Ammon's horn (tissue), 1 donor: ENCODE measurements at places on chromosomes 2 and 18.

DNA sequence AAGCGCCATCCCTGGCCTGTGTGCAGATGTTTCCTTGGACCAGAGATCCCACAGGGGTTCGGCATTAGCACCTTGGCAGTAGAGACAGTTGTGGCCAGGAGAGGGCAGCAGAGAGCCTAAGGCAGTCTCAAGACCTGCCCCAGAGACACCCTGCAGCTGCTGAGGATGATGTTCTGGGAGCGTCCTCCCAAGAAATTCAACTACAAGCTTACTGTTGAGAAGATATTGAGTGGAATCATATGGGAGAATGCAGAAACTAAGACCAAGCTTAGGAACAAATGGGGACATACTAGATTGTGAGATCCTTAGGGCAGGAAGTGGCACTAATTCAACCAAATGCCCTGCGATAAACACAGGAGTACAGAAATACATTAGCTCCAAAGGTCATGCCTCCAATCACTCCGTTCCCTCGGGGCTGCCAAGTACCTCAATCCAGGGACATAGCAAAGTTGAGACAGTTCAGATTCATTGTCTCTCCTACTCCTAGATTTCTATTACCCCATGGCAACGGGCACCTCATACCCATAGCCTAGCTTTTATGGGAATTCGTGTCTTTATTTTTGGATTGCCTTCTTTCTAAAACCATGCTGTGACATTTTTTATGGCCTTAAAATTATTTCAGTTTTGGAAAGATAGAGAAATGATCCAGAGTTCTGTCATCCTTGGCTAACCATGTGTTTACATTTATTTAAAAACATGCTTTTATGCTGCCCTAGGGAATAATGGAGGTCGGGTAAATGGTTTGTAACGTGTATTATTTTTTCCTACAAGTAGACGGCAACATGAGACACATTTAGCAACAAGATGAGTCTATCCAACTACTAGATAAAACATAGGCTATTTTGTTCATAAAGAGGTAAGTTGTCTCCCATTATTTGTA is 2.2 kb upstream of the ERMN start:
- peak; percentile 94 for DNase-seq

GRCh38 chr2:180734382-180734781 is 246.0 kb upstream of the UBE2E3 start:
- no peak for DNase-seq

GRCh38 chr2:98759827-98760625 is 29.1 kb upstream of the MGAT4A start:
- peak; percentile 52 for DNase-seq

GRCh38 chr18:13292736-13293135 is 74.2 kb downstream of the LDLRAD4 start:
- no peak for DNase-seq

GRCh38 chr2:21256006-21256405 is 132.2 kb downstream of the TDRD15 start:
- DNase-seq = peak; percentile 98

GRCh38 chr18:26764586-26764985 is 100.9 kb downstream of the AQP4 start:
- no peak for DNase-seq

DNA sequence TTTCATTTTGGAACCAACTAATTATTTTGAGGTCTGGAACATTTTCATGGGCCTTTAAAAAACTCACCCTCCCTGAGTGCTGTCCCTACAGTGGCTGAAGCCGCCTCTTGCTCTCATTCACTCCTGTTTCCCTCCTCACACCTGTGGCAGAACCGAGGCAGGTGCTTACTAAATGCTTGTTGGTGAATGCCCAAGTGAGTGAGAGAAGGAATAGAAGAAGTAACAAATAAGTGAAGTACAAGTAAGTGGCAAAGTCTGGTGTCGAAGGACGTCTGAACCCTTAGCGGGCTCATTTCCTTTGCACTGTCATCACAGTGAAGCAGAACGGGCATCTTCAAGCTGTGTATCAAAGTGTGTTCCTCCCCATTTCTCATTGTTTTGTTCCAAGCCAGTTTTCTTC is 135.2 kb downstream of the RHBDD1 start:
- no peak for DNase-seq

DNA sequence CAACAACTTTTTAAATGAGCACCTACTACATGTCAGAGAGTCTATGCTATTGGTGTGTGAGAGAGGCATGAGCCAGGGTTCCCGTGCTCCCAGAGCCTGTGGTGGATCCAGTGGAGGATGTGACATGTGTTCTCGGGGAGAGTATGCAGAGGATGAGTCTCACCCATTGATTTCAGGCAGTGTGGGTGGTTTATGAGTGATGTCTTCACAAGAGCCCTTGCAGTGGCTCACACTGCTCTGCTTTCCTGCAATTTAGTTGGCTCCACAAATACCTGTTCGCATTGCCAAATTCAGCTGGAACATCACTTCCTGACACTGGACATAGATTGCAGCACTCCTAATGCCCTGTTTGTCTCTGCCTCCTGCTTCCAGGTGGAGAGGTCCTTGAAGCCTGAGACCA is 243.6 kb upstream of the CXCR4 start:
- DNase-seq = no peak

DNA sequence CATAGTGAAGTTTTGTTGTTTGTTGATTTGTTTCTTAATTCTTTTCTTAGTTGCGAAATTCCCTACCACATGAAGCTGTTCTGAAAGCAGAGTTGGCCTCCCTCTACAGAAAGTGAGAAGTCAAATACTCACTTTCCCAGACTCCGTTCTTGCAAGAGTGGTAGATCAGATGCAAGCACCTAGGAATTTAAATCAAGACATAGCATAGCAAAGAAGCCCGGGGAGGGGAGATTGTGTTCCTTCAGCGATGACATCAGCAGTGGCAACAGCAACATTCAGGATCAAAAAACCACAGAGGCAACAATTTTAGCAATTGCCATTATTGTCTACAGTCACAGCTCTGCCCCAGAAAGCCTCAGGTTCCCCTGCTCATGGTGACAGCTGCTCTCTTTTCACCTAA is 580.0 kb downstream of the RNF144A start:
- no peak for DNase-seq

- DNase-seq = no peak
Measured at GRCh38 chr2:77807531-77808215, 285.5 kb upstream of the LRRTM4 start.

DNA sequence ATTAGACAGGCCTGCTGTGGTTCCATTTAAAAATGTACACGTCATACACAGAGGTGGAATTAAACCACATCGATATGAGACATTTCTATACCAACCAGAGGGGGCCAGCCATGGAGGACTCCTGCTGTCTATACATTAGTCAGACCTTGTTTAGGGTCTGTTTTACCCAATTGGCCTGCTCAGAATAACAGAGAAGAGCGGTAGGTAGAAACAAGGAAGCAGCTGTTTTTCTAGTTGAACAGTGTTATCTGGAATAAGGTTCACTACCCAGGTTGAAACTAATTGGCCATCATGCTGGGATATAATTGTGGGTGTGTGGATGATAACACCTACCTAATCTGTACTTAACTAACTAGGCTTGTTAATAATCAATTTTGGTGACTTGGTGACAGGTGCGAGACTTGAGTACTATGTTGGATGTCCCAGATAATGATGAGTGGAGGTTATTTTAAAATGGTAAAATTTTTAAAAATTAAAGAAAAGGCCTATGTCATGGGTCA is 47.5 kb downstream of the RHBDD1 start:
- DNase-seq = no peak

DNA sequence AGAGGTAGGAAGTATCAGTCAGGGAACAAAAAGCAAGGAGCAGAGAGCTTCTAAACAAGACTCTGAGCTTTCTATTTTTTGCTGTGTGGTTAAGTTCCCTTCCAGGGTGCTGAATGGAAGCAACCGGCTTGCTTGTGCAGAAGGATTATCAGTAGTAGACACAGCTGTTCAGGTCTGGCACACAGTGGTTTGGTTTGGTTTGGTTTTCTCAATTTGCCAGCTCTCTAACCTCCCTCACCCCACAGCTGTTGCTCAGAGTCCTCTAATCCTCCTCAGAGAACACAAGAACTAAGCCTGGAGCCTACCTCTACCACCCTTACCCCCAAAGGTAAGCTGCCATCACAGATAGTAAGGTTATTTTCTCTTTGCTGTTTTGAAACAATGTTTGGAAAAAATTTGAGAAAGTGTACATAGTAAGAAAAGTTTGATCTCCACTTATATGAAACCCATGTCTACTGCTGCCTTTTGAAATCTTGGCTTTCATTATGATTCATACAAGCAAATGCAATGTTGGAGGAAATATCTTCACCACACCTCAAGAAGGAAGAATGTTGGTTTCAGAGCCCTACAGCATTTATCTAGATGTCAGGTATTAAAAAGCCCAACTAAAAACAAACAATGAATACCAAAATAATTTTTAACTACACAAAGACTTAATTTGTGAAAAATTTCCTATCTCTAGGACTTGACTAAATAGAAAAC is 255.3 kb downstream of the NR4A2 start:
- DNase-seq = no peak

- peak; percentile 83 for DNase-seq
Measured at GRCh38 chr2:71614976-71615766, 161.8 kb downstream of the DYSF start.

DNA sequence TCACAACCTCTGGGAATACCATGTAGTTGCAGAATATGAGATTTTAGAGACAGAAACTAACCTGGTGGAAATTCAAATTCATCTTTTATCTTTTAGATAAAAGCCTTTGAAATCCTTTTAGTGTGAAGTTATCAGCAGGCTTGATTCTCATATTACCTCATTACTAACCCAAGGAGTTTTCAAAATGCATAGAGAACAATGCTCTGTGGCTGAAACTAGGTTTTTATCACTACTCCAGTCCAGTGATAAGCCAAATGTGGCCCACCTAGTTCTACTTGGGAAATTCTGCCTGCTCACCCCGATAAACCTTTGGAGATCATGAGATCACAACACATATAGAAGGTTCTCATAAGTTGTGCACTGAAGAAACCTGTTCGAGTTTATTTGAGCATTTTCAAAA is 121.7 kb downstream of the MMADHC start:
- DNase-seq = no peak

- no peak for DNase-seq
Measured at GRCh38 chr2:105489168-105489878, 90.5 kb upstream of the FHL2 start.

DNA sequence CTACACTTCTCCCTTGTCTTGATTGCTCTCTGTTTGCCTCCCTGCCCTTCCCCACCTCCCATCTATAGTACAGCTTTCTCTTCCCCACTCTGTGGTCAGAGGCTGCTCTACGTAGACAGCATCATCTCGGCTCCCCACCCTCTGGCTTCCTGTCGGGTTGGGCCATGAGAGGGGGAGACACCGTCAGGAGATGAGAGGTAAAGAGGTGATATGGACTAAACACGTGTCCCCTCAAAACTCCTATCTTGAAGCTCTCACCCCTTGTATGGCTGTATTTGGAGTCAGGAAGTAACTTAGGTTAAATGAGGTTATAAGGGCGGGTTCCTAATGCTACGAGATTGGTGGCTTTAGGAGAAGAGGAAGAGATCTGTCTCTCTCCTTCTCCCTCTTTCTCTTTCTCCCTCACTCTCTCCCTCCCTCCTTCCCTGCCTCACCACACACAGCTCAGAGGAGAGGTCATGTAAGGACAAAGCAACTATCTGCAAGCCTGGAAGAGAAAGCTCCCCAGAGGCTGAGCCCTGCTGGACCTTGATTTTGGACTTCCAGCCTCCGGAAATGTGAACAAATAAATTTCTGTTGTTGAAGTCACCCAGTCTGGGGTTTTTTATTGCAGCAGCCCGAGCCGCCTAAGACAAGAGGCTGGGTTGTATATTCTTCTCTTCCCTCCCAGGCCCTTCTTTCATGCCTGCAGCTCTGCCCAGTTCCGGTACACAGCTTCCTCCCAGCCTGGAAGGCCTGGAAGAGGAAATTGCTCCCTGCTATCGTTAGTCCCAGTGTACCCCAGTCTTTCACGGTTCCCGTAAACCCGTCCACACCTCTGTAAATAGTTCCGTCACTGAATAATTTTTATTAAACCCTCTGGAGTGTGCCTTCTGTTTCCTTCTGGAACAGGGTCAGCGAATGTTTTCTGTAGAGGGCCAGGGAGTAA is 138.0 kb downstream of the AKAIN1 start:
- DNase-seq = no peak

- DNase-seq = no peak
Measured at GRCh38 chr2:160507046-160507407, 13.4 kb upstream of the RBMS1 start.
